ENCODE measurements at places on chromosomes 5 and 9.
A peak's percentile ranks its signal among the peaks of the same experiment; 100 is the strongest.

- DNase-seq: no peak
These were observed 8.0 kb downstream of the SPARC start for GRCh38 chr5:151678713-151679112.

- DNase-seq: no peak
These were observed 95.8 kb upstream of the ANKRD55 start for GRCh38 chr5:56328753-56329560.

- DNase-seq: no peak
These were observed 18.3 kb downstream of the PTGES2 start for GRCh38 chr9:128109050-128109709.

- DNase-seq: no peak
These were observed 3.8 kb downstream of the TLE4 start for GRCh38 chr9:79575547-79575946.

GRCh38 chr5:108700930-108701329 is 46.8 kb upstream of the FER start:
- no peak for DNase-seq

DNA sequence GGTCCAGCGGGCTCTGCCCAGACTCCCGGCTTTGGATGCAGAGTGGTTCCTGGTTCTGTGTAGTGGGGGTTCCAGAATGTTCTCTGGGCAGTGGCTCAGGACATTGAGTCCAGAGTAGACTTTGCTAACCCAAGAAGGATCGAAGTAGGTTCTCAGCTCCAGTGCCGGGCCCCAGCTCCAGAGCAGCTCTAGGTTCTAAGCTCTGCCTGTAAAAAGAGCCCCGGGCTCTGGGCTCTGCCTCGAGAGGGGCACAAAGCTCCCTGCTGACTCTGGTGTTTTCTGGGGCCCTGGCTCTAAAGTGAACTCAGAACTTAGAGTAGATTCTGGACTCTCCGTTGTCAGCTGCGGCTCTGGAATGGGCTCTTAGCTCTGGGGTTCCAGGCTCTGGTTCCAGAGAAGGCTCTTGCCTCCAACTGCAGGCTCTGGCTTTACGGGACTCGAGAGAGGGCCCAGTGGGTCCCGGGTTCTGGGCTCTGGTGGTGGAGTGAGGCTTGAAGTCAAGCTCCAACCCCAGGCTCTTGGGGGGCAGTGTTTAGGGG is 414 bp downstream of the WDR38 start:
- DNase-seq: peak; percentile 38

- no peak for DNase-seq
These were observed 1.4 kb upstream of the GABRB2 start for GRCh38 chr5:161547738-161548486.

DNA sequence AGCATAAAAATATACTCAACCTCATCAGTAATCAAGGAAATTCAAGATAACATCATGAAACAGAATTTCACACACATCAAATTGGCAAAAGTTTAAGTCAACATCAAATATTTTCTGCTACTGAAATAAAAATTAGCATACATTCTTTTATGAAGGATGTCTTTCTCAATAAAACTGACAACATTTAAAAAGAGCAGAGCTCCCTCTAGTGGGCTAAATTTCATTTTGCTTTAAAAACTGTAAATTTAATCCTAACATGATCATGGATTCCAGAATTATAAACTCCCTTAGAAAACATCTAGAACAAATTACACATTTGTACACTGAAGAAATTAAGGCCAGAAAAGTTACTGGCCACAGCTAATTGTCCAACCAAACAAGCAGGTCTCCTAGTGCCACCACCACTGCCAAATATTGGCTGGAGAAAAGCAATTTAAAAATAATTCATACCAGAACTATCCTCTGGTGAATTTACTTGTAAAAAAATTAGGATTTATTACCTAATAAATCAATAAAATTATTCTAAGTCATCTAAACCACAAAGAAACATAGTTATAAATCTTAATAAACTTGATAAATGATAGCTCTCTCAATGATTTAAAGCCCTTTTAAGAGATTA is 31.2 kb downstream of the DEPDC1B start:
- no peak for DNase-seq

DNA sequence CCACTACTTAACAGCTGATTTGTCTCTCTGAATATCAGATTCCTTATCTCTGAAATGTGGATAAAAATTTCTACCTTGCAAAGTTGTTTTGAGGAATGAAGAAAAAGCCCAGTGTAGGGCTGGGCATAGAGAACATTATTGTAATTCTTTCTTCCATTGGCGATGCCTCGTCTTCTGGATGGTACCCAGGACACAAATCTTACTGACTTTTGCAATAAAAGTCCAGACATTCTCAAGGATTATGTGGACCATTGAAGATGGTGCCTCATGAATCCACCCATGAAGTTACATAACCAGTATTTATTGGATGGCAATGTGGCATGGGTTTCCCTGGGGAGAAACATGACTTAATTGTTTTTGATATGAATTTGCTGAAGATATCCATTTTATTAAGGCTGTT is 33.1 kb downstream of the NNT start:
- DNase-seq: no peak

GRCh38 chr9:86368871-86369521 is 14.8 kb upstream of the TUT7 start:
- DNase-seq: no peak

DNA sequence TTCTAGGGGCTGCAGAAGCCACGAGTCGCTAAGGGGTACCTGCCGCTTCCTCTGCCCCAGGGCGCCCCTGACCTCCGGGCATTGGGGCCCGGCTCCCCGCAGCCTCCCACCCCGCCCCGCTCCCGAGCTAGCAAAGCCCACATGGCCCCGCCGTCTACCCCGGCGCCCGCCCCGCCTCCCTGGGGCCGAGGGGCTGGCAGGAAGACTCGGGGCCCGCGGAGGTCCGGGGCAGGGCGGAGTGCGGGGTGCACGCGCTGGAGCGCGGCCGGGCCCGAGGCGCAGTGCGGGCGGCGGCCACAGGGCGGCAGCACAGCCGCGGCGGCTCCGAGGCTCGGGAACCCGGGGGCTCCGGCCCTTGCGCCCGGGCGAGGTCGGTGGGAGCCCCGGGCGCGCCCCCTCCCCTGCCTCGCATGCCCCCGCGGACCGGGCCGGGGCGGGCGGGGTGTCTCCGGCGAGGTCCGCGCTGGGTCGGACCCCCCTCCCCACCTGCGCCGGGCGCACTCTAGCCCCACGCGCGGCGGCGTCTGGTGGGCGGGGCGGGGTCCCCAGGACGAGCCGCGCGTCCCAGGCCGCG is 6.7 kb downstream of the NRARP start:
- DNase-seq: no peak

DNA sequence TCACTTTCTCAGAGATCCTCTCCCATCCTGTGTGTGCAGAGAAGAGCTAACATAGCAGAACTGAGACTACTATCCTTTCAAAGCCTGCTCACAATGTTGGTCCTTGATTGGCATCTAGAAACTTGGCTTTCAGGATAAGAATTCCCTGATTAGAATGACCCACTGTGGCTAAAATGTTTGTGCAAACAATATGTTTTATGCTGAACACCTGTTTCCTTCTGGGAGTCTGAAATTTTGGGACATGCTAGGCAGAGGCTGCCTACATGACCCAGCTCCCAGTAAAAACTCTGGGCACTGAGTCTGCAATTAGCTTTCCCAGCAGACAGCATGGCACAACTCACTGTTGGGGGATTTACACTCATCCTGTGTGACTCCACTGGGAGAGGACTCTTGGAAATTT is 78.9 kb downstream of the CFAP95 start:
- no peak for DNase-seq

GRCh38 chr9:36132086-36132485 is 4.4 kb upstream of the GLIPR2 start:
- DNase-seq: no peak

- no peak for DNase-seq
These were observed 5.0 kb downstream of the FAM163B start for GRCh38 chr9:133604214-133604613.

DNA sequence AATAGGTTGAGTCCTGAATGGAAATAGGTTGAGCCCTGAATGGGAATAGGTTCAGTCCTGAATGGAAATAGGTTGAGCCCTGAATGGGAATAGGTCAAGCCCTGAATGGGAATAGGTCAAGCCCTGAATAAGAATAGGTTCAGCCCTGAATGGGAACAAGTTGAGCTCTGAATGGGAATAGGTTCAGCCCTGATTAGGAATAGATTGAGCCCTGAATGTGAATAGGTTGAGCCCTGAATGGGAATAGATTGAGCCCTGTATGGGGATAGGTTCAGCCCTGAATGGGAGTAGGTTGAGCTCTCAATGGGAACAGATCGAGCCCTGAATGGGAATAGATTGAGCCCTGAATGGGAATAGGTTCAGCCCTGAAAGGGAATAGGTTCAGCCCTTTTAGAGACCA is 590.8 kb upstream of the ADAMTS16 start:
- no peak for DNase-seq

- no peak for DNase-seq
These were observed 185.6 kb downstream of the DMAC1 start for GRCh38 chr9:7613931-7614330.

- no peak for DNase-seq
These were observed 707 bp upstream of the RIMOC1 start for GRCh38 chr5:41903382-41903891.

- DNase-seq: no peak
These were observed 205.2 kb upstream of the EDIL3 start for GRCh38 chr5:84589926-84590325.

DNA sequence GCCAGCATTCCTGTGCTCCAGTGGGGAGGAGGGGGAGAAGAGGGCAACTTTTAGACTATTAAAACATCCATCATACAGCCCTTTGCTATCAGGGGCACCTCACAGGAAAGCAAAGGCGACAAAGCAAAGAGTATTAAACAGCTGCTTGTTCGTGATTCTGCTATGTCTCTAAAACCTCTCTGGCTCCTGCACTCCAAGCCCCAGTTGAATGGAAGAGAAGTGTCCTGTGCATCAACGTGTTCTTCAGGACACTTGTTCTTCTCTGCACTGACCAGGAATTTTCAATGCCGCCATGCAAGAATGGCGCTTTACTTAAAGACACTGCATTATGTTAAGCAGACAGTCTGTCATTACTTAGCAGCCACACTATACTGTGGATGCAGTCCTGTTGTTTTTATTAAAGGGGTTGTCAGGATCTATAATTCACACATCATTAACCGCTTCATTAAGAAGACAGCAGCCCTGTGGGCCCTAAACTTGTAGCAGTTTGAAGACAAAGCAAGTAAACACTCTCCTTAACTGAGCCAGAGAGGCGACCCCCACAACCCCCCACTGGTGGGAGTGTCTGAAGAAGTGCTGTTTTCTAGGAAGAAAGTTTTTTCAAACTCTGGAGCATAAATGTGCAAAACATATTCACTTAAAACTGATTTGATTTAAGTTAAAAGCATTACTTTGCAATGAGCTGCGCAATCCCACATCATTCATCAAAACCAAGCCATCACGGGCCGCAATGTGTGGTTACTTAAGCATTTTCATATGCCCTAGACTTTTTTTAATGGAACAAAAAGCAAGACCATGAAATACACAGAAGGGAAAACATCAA is 164.5 kb downstream of the ZNF608 start:
- DNase-seq: no peak

- no peak for DNase-seq
These were observed 33.8 kb downstream of the SVEP1 start for GRCh38 chr9:110545705-110546104.

- DNase-seq: no peak
These were observed 181.6 kb upstream of the TLE4 start for GRCh38 chr9:79390077-79390698.

GRCh38 chr9:135068776-135069415 is 18.6 kb upstream of the OLFM1 start:
- no peak for DNase-seq

- no peak for DNase-seq
These were observed 2.4 kb upstream of the TERT start for GRCh38 chr5:1297243-1297642.

DNA sequence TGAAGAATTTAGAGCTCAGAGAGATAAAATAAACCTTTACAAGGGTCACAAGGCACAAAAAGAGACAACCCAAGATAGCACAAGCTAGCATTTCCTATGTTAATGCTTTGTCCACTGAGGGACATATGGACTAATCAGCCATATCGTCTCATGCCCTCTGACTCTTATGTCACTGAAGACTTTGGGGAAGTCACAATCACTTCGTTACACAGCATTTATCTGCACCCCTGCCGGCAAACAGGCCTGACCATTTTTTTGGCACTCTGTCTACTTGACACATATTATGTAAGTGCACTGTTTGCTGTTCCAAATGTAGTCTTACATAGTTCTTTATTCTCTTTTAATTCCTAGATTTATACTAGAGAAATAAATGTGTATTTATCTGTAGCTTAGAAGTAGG is 13.9 kb upstream of the BNC2 start:
- DNase-seq: no peak
